Type B pancreatic cell (in vitro differentiated cells): ENCODE measurements at places on chromosomes 12 and 14. TPM values are rescaled to one million over a fixed set of nuclear protein-coding genes. Genes with fewer than 3 reads are reported as not detected.

The TMTC2 gene
- total RNA-seq, result 13.5 and 31.0 TPM in 2 replicates

The IL31 gene
- total RNA-seq, result not detected in 2 replicates

The LMO3 gene
- 4.1 and 4.4 TPM in 2 replicates for total RNA-seq

The TMEM233 gene
- total RNA-seq, result not detected in 2 replicates

The KRT73 gene
- 0.12 TPM in 1 of 2 replicates, not detected in the other for total RNA-seq

The ANKRD33 gene
- 0.51 and 0.62 TPM in 2 replicates for total RNA-seq

The TMCC3 gene
- total RNA-seq, result 14.1 and 18.2 TPM in 2 replicates

The ATP2B1 gene
- 77.1 and 95.2 TPM in 2 replicates for total RNA-seq

The MLEC gene
- 168 and 172 TPM in 2 replicates for total RNA-seq

The TSPAN11 gene
- total RNA-seq, result 9.5 and 52.3 TPM in 2 replicates

The SPRYD4 gene
- total RNA-seq, result 3.7 and 4.8 TPM in 2 replicates

The OR4K5 gene
- total RNA-seq, result not detected in 2 replicates

The CLEC1B gene
- 0.62 TPM in 1 of 2 replicates, not detected in the other for total RNA-seq

The HVCN1 gene
- total RNA-seq, result 0.64 and 3.1 TPM in 2 replicates

The VPS29 gene
- 72.6 and 84.7 TPM in 2 replicates for total RNA-seq

The SLC8A3 gene
- 1.3 and 7.8 TPM in 2 replicates for total RNA-seq

The TEX22 gene
- 0.76 and 4.1 TPM in 2 replicates for total RNA-seq

The CLEC4E gene
- not detected in 2 replicates for total RNA-seq
